Occipital lobe (tissue), 3 donors: ENCODE measurements at places on chromosomes 12 and 14. TPM values are rescaled to one million over a fixed set of nuclear protein-coding genes. Genes with fewer than 3 reads are reported as not detected.

The NTS gene
- 1.2 TPM for total RNA-seq

The FAM90A1 gene
- total RNA-seq = 0.16 TPM

- no peak for DNase-seq
Measured at GRCh38 chr12:119710374-119710964, 42.5 kb downstream of the PRKAB1 start.

- no peak for DNase-seq
Measured at GRCh38 chr12:57756406-57757341, 1.8 kb downstream of the MARCHF9 start.

The NAV3 gene
- total RNA-seq = 313 TPM

The KITLG gene
- total RNA-seq = 90.8 TPM

DNA sequence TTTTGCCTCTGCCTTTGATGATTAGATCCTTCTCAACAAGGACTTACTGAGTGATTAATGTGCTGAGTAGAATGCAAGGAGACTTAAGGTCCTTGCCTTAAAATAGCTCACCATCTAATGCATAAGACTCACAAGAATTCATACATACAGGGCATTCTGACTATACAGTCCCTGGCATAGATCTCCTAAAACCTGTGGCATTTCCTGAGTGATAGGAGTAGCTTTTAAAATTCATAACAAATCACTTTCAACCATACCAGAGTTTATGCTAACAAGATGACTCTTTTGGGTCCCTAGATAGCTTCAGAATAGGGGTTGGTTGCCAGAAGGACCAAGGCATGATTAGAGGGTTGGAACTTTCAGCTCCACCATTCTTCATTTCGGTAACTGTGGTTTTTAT, 48.8 kb downstream of the STXBP6 start:
- DNase-seq = no peak

The SERPINA12 gene
- total RNA-seq = not detected
